ENCODE measurements at places on chromosomes 4 and X.
A peak's percentile ranks its signal among the peaks of the same experiment; 100 is the strongest.

- DNase-seq = no peak
These were observed 23.1 kb downstream of the STX18 start for GRCh38 chr4:4518747-4519146.

DNA sequence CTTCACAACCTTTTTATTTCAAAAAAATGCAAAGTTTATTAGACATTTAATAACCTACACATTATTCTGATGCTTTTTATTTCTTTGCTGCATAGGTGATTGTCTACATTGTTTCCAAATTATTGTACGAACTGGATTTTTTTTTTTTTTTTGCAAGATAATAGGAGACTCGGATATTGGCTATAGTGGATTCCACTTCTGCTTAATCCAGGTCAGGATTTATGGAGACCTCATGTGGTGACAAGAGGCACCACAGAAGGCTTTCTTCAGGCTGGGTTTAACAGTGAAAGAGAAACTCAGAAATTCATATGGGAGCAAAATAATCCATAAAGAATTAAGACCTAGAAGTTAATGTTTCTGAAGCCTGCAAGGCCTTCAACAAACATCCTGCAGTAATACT is 2.4 kb upstream of the SLIT2 start:
- no peak for DNase-seq

DNA sequence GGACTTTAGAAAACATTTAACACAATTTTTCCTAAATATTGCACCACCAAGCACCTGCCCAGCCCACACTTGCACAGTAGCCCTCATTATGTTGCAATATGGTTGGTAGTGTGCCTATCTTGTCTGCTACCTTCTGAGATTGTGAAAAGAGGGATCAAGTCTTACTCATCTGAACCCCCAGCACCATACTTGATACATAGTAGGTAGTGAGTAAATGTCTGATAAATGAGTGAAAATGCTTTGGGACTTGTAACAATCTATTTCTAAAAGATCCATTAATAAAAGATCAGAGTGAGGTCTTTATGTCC is 118.4 kb upstream of the MED14 start:
- no peak for DNase-seq

DNA sequence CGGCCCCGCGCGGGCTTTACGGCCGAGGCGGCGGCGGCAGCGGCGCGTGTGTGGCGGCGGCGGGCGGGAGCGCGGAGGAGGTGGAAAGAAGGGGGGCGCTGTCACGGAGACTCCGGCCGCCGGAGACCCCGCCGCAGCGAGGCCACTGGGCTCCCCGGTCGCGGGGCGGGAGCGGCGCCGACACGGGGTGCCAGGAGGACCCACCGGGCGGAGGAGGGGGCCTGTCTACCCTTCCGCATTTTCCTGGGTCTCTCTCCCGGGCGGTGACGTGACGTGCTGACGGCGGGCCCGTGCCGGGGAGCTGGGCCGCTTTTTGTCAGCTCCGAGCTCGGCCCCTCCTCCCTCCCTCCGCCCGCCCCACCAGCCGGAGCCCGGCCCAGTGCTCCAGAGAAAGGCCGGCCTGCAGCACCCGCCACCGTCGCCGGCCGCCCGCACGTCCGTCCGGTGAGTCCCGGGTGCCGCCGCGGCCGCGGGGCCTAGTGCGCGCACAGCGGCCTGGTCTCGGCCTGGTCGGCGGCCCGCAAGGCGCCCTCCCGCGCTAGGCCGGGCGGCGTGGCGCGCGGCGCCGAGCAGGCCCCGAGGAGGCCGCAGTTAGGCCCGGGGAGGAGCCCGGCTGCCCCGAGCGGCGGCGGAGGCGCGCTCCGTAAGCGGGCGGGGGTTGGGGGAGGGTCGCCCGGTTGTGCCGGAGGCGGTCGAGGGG is at the start of gene ZFX:
TSS of gene ZFX (plus strand) at position 379 of the 700 bp plus-strand sequence. CDS start 23,014 bp downstream, outside the sequence.
- DNase-seq = peak; percentile 84

- no peak for DNase-seq
These were observed 413.5 kb upstream of the GRIA3 start for GRCh38 chrX:122770581-122770980.

DNA sequence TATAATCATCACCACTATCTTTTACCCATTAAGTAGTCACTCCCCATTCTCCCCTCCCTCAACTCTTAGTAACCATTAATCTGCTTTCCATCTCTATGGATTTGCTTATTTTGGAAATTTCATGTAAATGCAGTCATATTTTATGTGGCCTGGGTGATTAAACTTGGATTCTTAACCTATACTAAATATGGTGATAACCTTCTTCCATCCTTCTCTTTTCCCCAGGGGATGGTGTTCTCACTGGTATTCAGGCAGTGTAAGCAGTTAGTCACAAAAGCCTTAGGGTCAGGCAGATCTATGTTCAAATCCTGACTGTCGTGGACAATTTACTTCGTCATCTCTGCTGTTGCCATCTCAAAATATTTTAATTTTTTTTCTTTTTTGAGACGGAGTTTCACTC is 29.6 kb downstream of the RAB40AL start:
- no peak for DNase-seq

DNA sequence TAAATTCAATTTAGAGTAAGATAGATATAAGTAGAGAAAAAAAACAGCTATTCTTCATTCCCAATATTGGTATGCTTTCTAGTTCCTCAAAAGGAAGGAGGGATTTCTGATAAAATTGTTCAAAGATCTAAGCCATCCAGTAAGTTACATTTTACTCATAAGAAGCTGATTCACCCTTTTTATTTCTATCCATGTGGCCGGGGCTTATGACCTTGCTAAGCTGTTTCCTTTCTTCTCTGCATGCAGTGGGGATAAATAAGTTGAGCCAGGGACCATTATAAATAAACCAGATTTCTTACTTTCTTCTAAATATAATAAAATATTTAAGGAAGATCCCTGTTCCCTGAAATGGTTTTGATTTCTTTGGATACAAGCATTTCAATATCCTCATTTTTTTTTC is 502.3 kb downstream of the PDHA2 start:
- DNase-seq = no peak

DNA sequence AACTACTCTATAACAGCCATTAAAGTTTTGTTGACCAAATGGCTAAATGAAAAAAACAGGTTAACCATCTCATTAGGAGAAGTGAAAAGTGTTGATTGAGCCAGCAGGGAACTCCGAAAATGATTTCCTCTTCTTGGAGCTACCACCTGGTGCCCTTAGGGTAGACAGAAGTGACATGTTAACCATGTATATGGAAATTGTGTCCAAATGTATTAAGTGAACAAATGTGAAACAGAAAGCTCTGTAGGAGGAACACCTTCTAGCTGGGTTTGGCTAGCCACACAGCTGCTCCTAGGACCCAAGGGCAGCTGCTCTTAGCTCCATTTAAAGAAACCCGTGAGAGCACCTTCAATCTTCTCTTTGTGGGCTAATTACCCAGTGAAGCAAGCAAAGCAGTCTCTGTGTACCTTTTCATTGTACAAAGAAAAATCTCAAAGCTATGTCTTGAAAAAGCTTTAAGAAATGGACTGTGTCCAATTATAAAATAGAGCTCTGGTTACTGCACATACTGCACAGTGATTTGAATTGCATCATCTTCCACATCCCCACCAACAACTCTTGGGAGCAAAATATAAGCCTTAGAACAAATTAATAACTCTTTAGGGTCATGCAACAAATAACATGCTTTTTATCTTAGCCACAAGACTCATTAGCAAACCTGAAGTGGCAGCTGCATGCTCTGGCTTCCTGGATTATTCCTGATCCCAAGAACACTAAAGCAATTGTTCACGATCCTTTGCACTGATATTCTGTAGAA is 59.2 kb upstream of the PARM1 start:
- no peak for DNase-seq

DNA sequence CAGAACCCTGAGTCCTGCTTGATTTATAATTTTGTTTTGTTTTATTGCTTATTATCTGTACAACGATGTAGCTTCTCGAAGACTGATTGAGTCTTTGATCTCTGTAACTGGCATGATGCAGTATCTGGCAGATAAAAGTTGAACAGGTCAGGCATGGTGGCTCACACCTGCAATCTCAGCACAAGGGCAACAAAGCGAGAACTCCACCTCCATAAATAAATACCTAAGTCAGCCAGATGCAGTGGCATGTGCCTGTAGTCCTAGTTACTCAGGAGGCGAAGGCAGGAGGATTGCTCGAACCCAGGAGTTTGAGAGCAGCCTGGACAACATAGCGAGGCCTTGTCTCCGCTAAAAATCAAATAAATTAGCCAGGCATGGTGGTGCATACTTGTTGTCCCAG is 15.7 kb upstream of the WDR19 start:
- DNase-seq = no peak

GRCh38 chrX:109660435-109661143 is 35.6 kb upstream of the KCNE5 start:
- DNase-seq = no peak

- no peak for DNase-seq
These were observed 17.8 kb downstream of the ANOS1 start for GRCh38 chrX:8714164-8714563.

DNA sequence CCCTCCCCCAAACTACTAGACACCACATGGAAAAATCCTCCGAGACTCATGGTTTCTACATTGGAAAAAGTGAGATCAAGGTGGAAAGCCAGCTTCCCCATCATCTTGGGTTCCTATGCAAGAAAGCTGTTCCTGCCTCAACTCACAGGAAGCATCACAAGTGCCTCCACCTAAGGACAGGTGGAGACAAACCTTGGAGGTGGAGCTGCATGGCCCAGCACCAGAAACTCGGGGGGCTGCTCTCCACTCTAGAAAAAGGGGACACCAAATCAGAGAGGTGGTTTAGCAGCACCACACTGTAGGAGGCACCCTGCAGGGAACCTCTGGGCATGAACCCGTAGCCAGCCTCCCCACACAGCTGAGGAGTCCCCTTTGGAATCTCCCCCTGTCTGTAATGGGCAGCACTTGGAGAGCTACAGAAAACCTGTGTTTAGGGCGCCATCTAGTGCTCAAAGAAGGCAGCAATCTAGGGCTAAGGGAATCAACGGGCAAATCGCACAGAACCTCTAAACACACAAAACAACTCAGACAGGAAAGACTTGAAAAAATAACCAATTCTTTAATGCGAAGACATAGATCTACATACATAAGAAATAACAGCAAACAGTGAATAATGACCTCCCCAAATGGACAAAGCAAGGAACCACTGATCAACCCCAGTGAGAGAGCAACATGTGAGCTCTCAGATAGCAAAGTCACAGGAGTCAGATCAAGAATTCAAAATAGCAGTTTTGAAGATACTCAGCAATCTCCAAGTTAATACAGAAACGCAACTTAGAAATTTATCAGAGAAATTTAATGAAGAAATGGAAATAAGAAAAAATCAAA is 37.0 kb upstream of the ZBTB33 start:
- DNase-seq = peak; percentile 62

DNA sequence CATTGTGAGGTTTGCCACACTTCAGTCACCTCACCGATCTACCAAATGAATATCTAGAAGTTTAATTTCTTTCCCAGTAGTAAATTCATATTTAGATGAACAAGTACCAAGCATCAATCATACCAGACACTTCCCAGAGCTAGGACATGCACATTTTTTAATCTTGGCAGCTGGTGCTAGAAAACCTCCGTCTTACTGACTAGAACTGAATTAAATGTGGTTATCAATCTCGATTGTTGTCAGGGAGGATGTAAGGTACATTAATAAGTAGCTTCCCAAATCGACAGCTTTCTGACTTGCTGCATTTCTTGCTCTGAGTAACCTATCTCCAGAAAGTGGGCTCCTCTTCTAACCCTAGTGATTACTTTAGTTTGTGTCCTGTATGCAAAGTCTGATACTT is 34.4 kb downstream of the VEGFC start:
- DNase-seq = no peak

GRCh38 chr4:57144466-57144865 is 34.3 kb upstream of the IGFBP7 start:
- DNase-seq = no peak

- no peak for DNase-seq
These were observed 700.7 kb downstream of the PCDH18 start for GRCh38 chr4:136831553-136831952.

- no peak for DNase-seq
These were observed 21.8 kb downstream of the C4orf33 start for GRCh38 chr4:129117705-129118104.

DNA sequence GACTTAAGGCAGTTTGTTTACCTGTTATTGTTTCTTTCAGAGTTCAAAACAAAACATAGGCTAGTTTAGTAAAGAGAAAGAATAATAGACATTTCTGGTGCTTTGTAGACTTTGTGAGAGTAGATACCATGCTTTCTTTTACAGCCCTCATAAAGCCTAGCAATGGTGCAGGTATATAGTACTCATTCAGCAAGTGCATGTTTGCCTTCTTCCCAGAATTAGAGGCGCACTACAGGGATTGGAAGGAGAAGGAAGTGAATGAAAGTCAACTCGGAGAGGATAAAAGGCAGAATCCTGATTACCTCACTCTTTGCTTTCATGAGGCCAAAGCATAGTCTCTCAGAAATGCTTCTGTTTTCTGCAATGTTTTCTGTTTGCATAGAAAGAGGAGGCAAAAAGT is 43.1 kb upstream of the FHDC1 start:
- no peak for DNase-seq

- no peak for DNase-seq
These were observed 41.5 kb upstream of the FHDC1 start for GRCh38 chr4:152894673-152895072.

GRCh38 chr4:152374153-152374552 is 161.7 kb downstream of the FBXW7 start:
- no peak for DNase-seq

DNA sequence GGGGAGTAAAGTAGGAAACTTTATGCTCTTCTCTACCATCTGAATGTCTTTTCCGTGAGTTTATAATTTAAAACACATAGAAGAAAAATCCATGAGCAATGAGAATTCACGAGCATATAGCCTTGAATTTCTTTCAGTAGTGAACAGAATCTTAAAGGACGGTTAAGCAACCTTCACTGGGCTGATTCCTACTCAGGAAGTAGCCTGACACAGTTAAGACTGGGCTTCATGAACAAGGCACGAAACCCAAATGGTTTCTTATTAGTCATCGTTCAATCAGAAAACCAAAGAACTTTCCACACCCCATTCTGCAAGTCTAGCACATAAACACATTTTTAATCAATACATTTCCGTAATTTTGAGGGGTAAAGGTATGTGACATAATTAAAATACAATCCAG is 95.8 kb downstream of the SH3KBP1 start:
- no peak for DNase-seq

- DNase-seq = no peak
These were observed 1.6 kb downstream of the EMCN start for GRCh38 chr4:100516225-100516624.

DNA sequence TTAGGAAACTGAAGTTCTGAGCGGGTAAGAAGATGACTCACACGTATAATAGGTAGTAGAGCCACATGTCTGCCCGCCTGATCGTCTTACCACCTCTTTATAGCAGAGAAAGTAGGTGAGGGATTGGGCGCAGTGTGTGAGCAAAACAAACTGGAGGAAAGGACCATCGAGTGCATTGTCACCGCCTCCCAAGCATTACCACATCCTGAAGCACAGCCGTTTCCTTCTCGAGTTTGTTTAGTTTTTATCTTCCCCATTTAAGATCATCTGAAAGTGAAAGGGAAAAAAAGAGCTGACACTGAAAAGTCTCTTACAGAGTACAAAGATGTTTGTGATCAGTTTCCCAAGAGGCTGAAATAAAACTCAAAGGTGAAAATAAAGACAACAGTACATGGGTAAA is 14.8 kb downstream of the PDK3 start:
- DNase-seq = peak; percentile 28

Measured in femur (tissue), 1 donor.